Psoas muscle (tissue), 8 donors: ENCODE measurements at places on chromosomes 1 and 21.

- no peak for DNase-seq
Measured at GRCh38 chr1:220748936-220749335, 814 bp downstream of the MTARC2 start.

- no peak for DNase-seq
Measured at GRCh38 chr1:178639326-178639725, 85.7 kb upstream of the RALGPS2 start.

DNA sequence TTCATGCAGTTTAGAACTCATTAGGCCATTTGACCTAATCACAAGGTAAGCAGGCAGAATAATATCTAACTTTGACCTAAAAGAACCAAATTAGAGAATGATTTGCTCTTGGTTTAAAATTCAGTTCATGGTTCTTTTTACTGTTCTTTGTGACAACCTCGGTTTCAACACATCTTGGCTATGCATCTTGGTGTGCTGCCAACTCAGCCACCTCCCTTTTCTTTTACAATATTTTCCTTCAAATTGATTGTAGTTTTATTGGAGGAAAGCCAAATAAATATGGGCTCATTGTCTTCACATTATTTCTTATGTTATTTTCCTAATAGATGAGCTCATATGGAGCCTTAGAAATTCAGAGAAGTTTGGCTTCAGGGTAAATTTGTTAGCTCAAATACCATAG, 338.3 kb downstream of the SIPA1L2 start:
- DNase-seq = no peak

- no peak for DNase-seq
Measured at GRCh38 chr21:39637197-39637970, 24.6 kb downstream of the B3GALT5 start.

DNA sequence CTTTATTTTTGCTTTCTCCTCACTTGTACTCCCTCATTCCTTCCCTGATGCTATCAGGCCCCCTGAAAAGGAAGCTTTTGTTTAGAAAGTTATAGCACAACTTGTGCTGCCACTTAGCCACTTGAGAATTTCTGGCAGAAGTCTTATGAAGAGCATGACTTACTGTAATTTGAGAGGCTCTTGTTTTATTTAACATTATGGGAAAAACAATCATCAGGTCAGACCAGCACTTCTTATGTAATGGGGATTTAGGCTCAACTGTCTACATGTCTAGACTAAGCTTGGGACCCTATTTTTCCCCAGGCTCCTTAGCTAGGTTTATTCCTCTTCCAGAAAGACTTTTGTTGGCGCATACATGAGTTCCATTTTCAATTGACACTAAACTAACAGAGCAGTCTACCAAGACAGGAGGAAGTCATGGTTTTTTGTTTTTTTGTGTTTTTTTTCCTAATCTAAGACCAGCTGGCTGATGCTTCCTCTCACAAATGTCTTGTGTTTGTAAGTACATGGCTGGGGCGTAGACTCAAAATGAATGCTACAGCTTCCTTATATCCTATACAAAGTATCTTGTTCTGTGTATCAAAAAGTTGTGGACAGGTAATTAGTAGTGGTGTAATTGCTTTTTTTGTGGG, 31.5 kb downstream of the TNFSF4 start:
- no peak for DNase-seq
